ENCODE measurements at places on chromosomes 1 and 21. TPM values are rescaled to one million over a fixed set of nuclear protein-coding genes. Genes with fewer than 3 reads are reported as not detected.

ANGPTL7 gene
- not detected for total RNA-seq

TENT5C gene
- 2.0 TPM for total RNA-seq

AUNIP gene
- 5.6 TPM for total RNA-seq

CFAP74 gene
- not detected for total RNA-seq

FCER1A gene
- not detected for total RNA-seq

SLC16A4 gene
- 42.0 TPM for total RNA-seq

KIF26B gene
- total RNA-seq, result 9.3 TPM

OR2G6 gene
- total RNA-seq, result not detected

SYCP1 gene
- not detected for total RNA-seq

ROR1 gene
- total RNA-seq, result 7.3 TPM

PCP4 gene
- total RNA-seq, result not detected

SLC26A9 gene
- total RNA-seq, result not detected

KCNE1 gene
- total RNA-seq, result 0.19 TPM

WNT9A gene
- total RNA-seq, result 0.38 TPM

ZBTB8B gene
- total RNA-seq, result under 0.01 TPM

B3GALT2 gene
- 2.1 TPM for total RNA-seq

KLHDC9 gene
- 0.28 TPM for total RNA-seq

KANK4 gene
- total RNA-seq, result not detected

PLPPR4 gene
- 5.2 TPM for total RNA-seq

SHISA4 gene
- 18.0 TPM for total RNA-seq

OR10Z1 gene
- total RNA-seq, result not detected

HORMAD1 gene
- 0.19 TPM for total RNA-seq

SV2A gene
- 8.7 TPM for total RNA-seq

UBASH3A gene
- not detected for total RNA-seq

SLAMF7 gene
- not detected for total RNA-seq

PTGFR gene
- total RNA-seq, result 16.9 TPM

FCGR3A gene
- total RNA-seq, result not detected

S100A3 gene
- total RNA-seq, result 2.8 TPM

KRTAP19-1 gene
- total RNA-seq, result not detected

BGLAP gene
- 0.85 TPM for total RNA-seq

GJA4 gene
- 0.58 TPM for total RNA-seq

FAM229A gene
- total RNA-seq, result 1.1 TPM

CACNA1S gene
- not detected for total RNA-seq

SPRR1A gene
- not detected for total RNA-seq

CSF3R gene
- not detected for total RNA-seq

MROH9 gene
- total RNA-seq, result 0.85 TPM

CR2 gene
- not detected for total RNA-seq

LIN28A gene
- not detected for total RNA-seq

SYT11 gene
- 59.5 TPM for total RNA-seq

APCS gene
- not detected for total RNA-seq

KRTAP21-2 gene
- total RNA-seq, result not detected

PROX1 gene
- 0.38 TPM for total RNA-seq

LRRC8C gene
- total RNA-seq, result 6.2 TPM

RPE65 gene
- not detected for total RNA-seq

IQGAP3 gene
- 2.8 TPM for total RNA-seq

TINAGL1 gene
- total RNA-seq, result 742 TPM

CLCA1 gene
- total RNA-seq, result not detected

CELA2A gene
- 0.28 TPM for total RNA-seq

S100A14 gene
- 0.19 TPM for total RNA-seq

C4BPA gene
- not detected for total RNA-seq

ITLN2 gene
- total RNA-seq, result 1.4 TPM

PRRX1 gene
- 101 TPM for total RNA-seq
